NCI-H524 treated with DMSO at 0.1 percent for 48 hours (cell line): ENCODE measurements at places on chromosomes 3 and 15.
A peak's percentile ranks its signal among the peaks of the same experiment; 100 is the strongest.

- peak; percentile 93 for DNase-seq
These were observed 77.2 kb upstream of the ARPP21 start for GRCh38 chr3:35562141-35562540.

- DNase-seq = no peak
These were observed 59.5 kb downstream of the AMOTL2 start for GRCh38 chr3:134314588-134315285.

DNA sequence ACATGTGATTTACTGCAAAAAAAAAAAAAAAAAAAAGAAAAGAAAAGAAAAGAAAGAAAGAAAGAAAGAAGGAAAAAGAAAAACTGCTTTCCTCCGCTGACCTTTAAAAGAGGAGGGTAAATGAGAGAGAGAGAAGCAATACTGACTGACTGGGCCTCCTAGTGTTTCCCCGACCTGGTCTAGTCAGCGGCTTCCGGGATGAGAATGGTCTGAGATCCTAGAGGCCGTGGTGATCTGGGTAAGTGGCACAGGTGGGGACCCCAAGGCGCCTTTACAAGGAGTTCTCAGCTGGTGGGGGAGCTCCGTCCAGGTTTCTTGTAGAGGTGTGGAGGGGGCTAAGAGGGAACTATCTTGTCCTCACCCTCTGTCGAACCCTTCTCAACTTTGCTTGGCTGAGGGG is 223.1 kb downstream of the MEIS2 start:
- no peak for DNase-seq

DNA sequence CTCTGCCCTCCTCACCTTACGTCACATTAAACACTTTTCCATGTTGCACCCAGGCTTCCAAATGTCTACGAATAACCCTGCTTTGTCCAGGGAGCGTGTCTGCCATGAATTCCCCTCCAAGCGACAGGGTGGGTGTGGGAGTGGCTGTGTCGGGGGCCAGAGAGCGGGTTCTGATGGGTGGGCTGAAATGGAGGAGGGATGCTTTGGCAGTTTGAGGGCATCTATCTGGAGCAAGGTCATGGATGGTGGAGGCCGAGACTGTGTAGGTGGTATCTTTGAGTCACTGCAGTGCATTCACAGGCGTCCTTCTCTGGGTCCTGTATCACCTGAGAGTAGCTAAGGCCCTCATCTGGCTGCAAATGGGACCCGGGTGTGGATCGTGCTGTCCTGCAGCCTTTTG is 36.6 kb downstream of the SMAD6 start:
- no peak for DNase-seq

GRCh38 chr3:130786306-130786705 is 39.7 kb upstream of the PIK3R4 start:
- no peak for DNase-seq

- DNase-seq = no peak
These were observed 87.0 kb upstream of the DNAJC19 start for GRCh38 chr3:181076558-181076957.
